ENCODE measurements at places on chromosomes 2 and 18. TPM values are rescaled to one million over a fixed set of nuclear protein-coding genes. Genes with fewer than 3 reads are reported as not detected.
A peak's percentile ranks its signal among the peaks of the same experiment; 100 is the strongest.

CDH19 gene
- total RNA-seq: not detected

PKDCC gene
- 133 TPM for total RNA-seq

REG3G gene
- total RNA-seq: not detected

DDX18 gene
- 87.0 TPM for total RNA-seq

DNA sequence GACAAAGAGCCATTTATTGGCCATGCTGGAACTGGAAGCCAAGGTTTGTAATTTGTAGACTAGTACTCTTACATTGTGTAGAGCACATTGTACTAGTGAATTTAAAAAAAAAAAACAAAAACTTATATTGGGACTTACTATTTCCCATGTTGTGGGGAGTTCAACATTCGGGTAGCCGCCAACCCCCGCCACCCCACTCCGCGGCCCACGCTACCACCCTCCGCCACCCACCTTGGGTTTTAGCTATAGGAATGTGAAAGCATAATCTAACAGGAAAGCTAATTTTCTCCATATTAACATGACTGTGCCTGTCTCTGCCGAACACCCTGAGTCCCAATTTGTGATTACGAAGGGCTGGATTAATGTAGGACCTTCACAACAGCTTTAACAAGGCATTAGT, 275.8 kb downstream of the FIGN start:
- H3K27me3 ChIP-seq: no peaks in the 10 kb centered on the region
- H3K27ac ChIP-seq: no peak overlapping the region
- no peak for DNase-seq
- peaks cover 10% of the 10 kb centered on the region for H3K4me1 ChIP-seq
- no peak overlapping the region for H3K4me3 ChIP-seq
- no peaks in the 10 kb centered on the region for H3K36me3 ChIP-seq

DNA sequence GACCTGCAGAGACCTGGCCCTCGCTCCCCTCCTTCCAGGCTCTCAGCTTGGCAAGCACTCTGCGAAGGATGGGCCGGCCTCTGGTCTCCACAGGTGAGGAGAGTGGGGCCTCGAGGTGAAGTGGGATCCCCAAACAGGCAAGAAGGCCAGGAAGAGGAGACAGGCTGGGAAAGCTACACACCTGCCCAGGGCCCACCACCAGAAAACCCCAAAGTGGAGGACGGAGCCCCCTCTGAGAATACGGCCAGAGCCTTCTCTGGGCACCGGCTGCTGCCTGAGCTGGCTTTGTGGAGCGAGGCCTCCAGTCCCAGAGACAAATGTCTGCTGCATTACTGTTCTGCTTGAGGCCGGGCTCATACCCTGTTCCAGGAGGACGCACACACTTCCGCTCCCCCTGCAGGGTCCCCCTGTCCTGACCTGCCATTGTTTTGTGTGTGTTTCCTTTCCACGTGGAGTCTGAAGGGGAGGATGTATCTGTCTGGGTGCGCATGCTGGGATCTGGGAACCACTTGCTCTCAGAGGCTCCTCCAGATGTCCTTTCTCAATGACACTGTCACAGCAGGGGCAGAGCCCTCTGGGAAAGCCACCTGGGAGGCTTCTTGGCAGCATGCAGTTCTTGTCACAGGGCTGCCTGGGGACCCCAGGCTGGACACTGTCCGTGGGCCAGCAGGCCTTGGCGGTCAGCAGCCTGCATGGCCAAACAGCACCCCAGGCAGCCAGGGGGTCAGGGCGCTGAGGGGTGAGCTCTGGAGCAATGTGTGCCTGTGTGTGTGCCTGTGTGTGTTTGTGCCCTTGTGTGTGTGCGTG, 20.8 kb downstream of the KCNF1 start:
- peaks cover 10% of the 10 kb centered on the region for H3K27me3 ChIP-seq
- H3K4me1 ChIP-seq: no peaks in the 10 kb centered on the region
- no peak for DNase-seq
- no peaks in the 10 kb centered on the region for H3K36me3 ChIP-seq
- no peak overlapping the region for H3K4me3 ChIP-seq
- no peak overlapping the region for H3K27ac ChIP-seq

DNA sequence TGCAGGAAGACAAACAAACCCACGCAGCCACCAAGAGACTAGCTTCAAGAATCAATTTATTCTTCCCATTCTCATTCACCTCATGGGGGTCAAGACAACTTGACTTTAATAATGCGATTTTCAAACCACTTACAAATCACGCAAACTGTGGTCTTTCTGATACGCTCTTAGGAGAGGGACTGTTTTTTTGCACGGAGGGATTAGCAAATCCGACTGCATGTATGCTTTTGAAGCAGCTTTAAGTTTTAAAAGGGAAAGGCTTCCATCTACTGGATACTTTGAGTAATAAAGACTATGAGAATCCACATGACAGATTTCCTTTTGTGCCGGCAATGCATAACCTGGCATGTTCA, 322.9 kb upstream of the KCNJ3 start:
- no peaks in the 10 kb centered on the region for H3K4me1 ChIP-seq
- no peaks in the 10 kb centered on the region for H3K36me3 ChIP-seq
- no peak overlapping the region for H3K27ac ChIP-seq
- DNase-seq: peak; percentile 70
- no peak overlapping the region for H3K4me3 ChIP-seq

- no peaks in the 10 kb centered on the region for H3K36me3 ChIP-seq
- H3K27ac ChIP-seq: no peak overlapping the region
- DNase-seq: no peak
Observed at GRCh38 chr18:55106466-55106865, 147.2 kb upstream of the CCDC68 start.

DNA sequence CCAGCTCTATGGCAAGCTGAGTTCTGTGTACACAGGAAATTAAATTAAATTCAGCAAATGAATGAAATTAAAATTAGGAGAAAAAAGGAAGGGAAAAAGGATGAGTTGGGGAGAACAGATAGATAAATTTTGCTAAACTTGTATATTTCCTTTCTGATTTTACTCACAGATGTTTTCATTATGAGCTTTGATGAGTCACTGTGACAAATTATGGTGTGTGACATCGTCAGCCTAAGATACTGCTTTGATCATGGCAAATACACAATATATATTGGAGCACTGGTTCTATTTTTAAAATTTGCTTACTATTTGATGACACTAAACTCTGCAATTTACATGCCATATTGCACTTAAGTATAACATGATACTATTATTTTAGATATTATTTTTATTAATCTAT, 464.6 kb upstream of the SPHKAP start:
- no peaks in the 10 kb centered on the region for H3K27me3 ChIP-seq
- no peak for DNase-seq
- H3K36me3 ChIP-seq: no peaks in the 10 kb centered on the region
- no peaks in the 10 kb centered on the region for H3K4me1 ChIP-seq
- no peak overlapping the region for H3K4me3 ChIP-seq

- DNase-seq: no peak
- H3K27me3 ChIP-seq: no peaks in the 10 kb centered on the region
- no peak overlapping the region for H3K27ac ChIP-seq
- H3K36me3 ChIP-seq: no peaks in the 10 kb centered on the region
- no peaks in the 10 kb centered on the region for H3K4me1 ChIP-seq
Observed at GRCh38 chr2:230661072-230661957, 51.3 kb upstream of the CAB39 start.

GRCh38 chr18:63299837-63300745, 19.5 kb downstream of the BCL2 start:
- H3K27ac ChIP-seq: no peak overlapping the region
- DNase-seq: no peak
- H3K4me1 ChIP-seq: peaks cover 4% of the 10 kb centered on the region
- H3K27me3 ChIP-seq: no peaks in the 10 kb centered on the region
- no peaks in the 10 kb centered on the region for H3K36me3 ChIP-seq

DNA sequence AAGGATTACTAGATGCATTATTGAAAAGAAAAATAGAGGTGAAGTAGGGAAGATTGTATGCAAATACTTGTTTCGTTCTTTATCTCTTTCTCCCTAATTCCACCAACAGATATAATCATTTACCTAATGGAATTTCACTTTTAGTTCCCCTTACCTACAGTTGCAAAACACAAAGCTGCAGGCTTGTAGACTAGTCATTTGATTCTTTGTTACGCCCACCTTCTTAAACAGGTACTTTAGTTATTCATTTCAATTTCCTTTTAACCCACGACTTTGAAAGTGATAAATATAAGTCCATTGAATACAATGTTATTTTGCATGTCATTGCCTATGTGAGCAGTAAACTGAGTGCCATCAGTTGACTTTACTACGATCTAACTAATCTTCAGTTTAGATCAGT, 3.9 kb upstream of the HRH4 start:
- no peaks in the 10 kb centered on the region for H3K36me3 ChIP-seq
- no peaks in the 10 kb centered on the region for H3K27me3 ChIP-seq
- no peak overlapping the region for H3K4me3 ChIP-seq
- H3K27ac ChIP-seq: no peak overlapping the region
- no peaks in the 10 kb centered on the region for H3K4me1 ChIP-seq
- DNase-seq: no peak

DNA sequence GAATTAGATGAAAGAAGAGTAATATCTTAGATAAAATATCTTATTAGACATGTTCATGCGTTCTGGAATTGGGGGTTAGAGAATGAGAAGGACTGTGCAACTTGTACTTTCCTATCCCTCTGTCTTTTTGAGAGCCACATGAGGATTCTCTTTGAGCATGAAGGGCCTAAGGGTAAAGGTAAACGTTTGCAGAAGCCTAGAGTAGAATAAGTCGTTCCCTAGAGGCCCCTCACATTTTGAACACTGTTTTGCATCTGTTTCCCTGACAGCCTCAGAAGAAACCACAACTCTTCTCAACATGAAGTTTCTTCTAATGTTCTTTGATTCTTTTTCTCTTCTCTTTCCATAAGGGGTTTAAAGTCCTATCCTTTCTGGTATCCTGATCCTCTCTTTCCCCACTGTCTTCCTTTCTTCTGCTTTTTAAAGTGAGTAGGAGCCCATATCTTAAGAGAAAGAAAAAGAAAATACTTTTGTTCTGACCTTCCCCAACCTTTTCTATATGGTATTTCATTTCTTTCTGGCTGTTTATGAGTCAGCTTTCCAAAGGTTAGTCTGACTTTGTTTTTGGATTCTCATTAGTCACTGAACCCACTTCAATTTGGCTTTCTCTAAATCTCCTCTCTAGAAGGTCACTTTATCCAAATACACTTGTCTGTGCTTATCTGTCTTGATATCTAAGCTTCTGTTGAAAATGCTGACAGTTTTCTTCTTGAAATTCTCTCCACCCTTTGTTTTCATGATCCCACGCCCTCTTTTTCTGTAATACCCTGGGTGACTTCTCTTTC, 34.8 kb downstream of the PPP1R1C start:
- no peak overlapping the region for H3K27ac ChIP-seq
- DNase-seq: no peak
- no peaks in the 10 kb centered on the region for H3K36me3 ChIP-seq
- H3K4me3 ChIP-seq: no peak overlapping the region

DNA sequence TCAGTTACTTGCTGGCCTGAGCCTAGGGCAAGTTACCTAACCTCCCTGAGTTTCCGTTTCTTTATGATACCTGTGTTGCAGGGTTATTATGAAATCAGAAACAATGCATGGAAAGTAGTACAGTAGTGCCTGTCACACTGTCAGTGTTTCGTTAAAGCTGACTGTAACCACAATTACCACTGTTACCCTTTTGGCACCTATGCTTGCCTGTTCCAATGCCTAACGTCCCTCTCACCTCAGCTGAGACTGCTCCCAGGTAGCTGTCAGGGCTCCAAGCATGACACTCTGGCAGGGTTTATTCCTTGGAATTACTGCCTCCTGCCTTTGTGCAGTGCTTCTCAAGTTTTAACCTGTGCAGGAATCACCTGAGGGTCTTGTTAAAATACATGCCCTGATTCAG, 135.2 kb upstream of the RBMS1 start:
- no peak overlapping the region for H3K4me3 ChIP-seq
- no peaks in the 10 kb centered on the region for H3K36me3 ChIP-seq
- no peak overlapping the region for H3K27ac ChIP-seq
- H3K4me1 ChIP-seq: peaks cover 13% of the 10 kb centered on the region
- no peak for DNase-seq
